HS-5 (cell line): ENCODE measurements at places on chromosomes 5 and 9.

- no peak for DNase-seq
Observed at GRCh38 chr5:91706785-91707520, 323.8 kb upstream of the ARRDC3 start.

- no peak for DNase-seq
Observed at GRCh38 chr9:84002344-84002743, 21.7 kb downstream of the RMI1 start.

- no peak for DNase-seq
Observed at GRCh38 chr9:98449871-98450270, 194.4 kb upstream of the TBC1D2 start.

- no peak for DNase-seq
Observed at GRCh38 chr5:135398160-135398854, 724 bp downstream of the MACROH2A1 start.

- DNase-seq: no peak
Observed at GRCh38 chr9:73076970-73077369, 74.7 kb upstream of the ANXA1 start.

DNA sequence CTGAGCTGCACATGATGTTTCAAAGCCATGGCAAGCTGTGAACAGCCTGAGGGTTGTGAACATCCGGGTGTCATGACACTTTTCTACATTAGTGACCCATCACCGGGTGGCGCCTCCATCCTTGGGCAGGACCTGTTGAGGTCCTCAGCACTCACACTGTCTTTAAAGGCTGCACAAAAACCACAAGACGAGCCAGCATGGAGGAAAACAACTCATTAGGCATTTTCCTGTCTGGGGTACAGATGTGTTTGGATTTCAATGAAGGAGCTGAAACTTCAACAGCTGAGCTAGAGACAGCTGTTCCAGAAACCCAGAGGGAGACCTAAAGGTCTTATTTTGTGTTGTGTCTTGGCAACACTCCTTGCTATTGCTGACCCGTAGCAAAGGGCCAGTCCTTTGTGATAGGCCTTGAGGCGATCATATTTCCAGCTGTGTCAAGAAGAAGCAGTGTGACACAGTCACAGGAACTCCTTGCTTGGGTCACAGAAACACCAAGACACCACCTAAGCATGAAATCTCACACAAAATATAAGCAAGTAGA, 151.8 kb upstream of the VLDLR start:
- no peak for DNase-seq

GRCh38 chr5:67063055-67063454, 133.5 kb downstream of the CD180 start:
- no peak for DNase-seq

DNA sequence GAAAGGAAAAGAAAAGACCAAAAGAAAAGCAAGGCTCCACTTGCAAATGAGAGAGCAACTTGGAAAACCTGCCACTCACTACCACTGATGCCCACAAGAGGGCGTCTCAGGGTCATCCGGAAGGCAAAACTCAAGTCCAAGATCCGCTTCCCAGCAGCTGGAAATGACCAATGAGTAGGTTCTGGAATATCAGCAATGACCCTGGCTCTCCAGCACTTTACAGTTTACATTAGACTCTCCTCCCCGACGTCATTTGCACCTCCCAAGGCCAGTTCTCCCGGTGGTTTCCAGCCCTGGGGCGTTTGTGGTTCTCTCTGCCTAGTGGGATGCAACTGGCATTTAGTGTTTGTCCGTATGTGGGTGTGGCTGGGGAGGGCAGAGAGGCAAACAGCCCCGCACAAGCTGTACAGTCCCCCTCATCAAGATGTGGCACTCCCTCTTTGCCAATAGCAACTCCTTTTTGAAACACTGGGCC, 193.8 kb upstream of the ZNF618 start:
- peak; percentile 63 for DNase-seq

DNA sequence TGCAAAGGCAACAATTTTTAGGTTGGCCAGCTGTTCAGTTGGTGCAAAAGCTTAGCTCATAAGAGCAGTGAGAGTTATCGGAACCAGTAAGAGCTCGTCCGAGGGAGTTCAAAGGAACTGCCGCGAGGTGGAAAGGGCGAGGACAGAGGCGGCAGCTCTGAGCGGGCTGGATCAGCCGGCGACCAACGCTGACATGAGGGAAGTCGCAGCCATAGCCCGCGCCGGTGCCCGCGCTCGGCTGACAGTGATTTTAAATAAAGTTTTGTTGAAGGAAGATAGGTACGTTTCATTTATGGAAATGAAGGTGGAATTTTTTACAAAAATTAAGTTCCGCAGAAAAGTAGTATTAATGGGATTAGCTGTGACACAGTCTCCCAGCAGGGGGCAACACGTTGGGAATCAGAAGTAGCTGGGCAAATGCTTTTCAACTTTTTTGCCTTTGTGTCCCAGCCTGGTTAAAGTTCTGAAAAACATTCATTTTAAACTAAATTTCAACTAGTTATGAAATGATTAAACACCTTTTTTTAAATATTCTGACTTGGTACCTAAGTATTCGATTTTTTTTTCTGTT, 43.2 kb downstream of the FBXO4 start:
- DNase-seq: no peak

GRCh38 chr9:95977371-95977770, 101.9 kb downstream of the ERCC6L2 start:
- DNase-seq: no peak

GRCh38 chr9:120284821-120285220, 295.1 kb downstream of the CDK5RAP2 start:
- DNase-seq: no peak

DNA sequence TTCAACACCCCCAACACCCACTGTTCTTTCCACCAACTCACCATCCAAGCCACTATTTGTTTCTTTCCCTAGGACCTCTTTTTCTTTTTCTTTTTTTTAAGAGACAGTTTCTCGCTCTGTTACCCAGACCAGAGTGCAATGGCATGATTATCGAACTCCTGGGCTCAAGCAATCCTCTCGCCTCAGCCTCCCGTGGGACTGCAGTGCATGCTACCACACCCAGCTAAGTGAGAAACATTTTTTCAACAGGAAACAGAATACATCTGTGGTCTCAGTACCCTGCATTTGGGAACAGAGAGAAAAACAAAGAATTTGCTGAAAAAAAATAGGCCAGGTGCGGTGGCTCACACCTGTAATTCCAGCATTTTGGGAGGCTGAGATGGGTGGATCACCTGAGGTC, 24.6 kb downstream of the B4GALT1 start:
- DNase-seq: no peak

- DNase-seq: no peak
Observed at GRCh38 chr9:33133186-33133585, 34.0 kb downstream of the B4GALT1 start.

DNA sequence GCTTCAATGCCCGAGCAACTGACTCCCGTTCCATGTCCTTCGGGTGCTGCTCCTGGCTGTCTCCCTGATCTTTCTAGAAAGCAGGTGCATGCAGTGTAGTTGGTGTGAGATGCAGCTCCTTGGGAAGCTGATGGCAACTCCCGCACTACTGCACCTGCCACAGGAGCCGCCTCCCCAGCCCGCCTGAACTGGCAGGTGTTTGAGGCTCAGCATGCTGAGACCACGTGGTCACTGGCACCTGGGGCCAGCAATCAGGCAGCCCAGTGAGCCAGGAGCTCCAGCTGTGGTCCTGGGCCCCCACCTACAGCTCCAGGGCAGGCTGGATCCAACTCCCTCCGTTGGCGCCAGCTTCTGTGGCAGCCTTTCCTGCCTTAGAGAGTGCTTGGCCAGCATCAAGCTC, 111.5 kb downstream of the ICE1 start:
- DNase-seq: no peak

GRCh38 chr5:128300181-128300580, 216.6 kb downstream of the SLC12A2 start:
- no peak for DNase-seq

DNA sequence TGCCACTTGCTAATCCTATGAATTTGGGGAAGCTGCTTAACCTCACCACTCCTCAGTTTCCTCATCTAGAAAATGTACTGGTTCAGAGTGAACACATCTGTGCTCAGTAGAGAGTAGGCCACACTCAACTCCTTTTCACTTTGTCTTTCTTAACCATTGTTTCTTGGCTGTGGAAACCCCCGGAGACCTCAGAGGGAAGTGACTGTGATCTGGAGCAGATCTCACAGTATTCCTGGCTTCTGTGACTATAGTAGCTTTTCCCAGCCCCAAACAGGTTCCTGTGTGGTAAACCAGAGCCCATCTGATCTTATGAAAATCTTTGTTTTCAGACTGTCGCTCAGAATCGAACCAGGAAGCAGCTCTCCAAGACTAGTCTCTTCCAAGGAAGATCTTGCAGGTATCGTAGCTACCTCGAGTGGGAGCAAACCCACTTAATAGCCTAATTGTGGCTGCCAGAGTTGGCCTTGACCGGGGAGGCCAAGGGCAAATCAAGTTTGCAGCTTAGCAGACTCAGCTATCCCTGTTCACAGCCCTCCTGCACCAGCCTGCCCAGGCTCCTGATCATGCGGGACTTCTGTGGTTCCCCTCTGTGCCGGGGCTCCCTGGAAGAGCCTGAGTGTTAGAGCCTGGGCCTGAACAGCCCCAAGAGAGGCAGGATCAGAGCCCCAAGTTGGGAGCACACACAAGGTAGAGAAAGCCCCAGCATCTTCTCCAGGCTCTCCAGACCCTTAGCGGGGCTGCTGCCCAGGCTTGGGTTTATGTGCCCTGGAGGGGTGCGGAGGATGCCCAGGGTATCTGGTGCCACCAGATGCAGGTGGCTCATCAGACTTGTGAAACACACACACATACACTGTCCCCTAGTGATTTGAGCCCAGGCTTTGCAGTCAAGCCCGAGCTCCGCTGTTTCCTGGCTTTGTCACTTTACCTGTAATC, 52.2 kb upstream of the ANGPTL2 start:
- DNase-seq: no peak

DNA sequence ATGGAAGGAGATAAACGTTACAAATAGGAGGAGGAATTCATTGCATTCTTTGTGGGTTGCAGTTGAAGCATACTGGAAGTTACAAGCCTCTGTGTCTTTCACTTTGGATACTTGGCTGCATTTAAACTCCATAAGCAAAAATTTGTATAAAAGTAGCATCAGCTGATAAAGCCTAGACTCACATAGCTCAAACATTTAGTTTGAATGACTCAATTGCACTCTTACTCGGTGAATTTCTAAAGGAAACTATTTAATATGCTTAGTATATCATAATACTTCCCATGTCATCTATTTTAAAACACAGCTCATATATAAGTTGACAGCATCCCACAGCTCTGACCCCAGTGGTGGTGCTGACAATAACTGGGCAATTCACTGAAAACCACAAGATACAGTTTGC, 596.6 kb upstream of the ZNF608 start:
- DNase-seq: no peak

DNA sequence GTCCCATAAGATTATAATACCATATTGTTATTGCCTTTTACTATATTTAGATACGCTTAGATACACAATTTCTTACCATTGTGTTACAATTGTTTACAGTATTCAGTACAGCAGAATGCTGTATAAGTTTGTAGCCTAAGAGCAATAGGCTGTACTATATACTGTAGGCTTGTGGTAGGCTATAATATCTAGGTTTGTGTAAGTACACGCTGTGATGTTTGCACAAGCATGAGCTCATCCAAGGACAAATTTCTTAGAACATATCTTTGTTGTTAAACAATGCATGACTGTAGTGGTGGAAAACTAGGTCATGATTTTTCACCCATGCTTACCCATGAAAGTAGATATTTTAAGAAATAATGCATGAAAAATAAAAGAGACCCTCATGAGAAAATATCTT, 509.4 kb upstream of the CDH18 start:
- DNase-seq: no peak

GRCh38 chr5:6510132-6510531, 61.5 kb downstream of the UBE2QL1 start:
- peak; percentile 44 for DNase-seq

DNA sequence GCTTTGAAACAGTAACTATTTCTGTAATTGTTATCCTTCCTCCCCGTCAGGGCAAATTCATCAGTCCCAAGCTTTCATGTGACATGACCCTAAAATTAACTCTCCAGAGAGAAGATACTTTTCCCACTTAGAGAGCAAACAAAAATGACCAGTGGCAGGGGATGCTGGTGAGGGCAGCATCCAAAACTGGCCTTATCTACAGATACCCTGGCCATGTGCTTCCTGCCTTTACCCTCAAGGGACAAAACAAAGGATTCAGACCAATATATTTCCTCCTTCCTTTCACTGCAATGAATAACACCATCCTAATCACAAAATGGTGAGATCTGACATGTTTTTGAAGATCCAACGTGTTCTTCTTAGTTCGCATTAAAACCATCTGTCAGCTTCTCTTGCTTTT, 267.2 kb downstream of the MAN2A1 start:
- no peak for DNase-seq
